ENCODE measurements at places on chromosomes 2 and 18.

DNA sequence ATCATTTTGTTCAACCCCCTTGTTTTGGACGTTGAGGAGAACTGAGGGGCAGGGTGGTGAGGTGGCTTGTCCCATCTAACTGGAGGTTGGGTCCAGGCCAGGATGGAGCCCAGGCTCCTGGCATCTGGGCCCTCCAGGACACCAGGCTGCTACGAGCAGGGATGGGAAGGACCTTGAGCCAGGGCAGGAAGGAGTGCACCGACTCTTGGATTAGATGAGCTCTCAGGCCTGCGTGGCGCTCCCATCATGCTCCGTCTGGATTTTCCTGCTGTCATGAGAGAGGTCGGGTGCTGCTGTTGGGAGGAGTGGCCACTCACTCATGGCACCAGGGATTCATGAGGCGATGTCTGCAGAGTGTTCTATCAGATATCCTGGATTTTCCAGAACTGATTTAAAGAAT, 18.3 kb upstream of the ALLC start:
- H3K27ac ChIP-seq: no peak overlapping the region
- no peak for DNase-seq
- H3K4me1 ChIP-seq: no peaks in the 10 kb centered on the region
- no peak overlapping the region for H3K4me3 ChIP-seq
- no peaks in the 10 kb centered on the region for H3K27me3 ChIP-seq

DNA sequence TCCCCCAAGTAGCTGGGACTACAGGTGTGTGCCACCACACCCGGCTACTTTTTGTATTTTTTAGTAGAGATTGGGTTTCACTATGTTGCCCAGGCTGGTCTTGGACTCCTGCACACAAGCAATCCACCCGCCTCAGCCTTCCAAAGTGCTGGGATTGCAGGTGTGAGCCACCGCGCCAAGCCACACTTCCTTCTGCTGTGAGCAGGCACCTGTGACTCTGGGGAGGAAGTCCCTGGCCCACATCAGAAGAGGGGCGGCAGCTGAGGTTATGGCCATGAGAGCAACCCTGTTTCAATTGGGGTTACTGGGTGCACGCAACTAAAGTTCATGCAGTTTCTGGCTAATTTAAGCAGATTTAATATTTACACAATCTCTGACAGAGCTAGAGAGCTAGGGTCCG, 91.0 kb downstream of the PLB1 start:
- no peak overlapping the region for H3K4me3 ChIP-seq
- no peak for DNase-seq
- H3K36me3 ChIP-seq: peaks cover 30% of the 10 kb centered on the region
- no peaks in the 10 kb centered on the region for H3K4me1 ChIP-seq

DNA sequence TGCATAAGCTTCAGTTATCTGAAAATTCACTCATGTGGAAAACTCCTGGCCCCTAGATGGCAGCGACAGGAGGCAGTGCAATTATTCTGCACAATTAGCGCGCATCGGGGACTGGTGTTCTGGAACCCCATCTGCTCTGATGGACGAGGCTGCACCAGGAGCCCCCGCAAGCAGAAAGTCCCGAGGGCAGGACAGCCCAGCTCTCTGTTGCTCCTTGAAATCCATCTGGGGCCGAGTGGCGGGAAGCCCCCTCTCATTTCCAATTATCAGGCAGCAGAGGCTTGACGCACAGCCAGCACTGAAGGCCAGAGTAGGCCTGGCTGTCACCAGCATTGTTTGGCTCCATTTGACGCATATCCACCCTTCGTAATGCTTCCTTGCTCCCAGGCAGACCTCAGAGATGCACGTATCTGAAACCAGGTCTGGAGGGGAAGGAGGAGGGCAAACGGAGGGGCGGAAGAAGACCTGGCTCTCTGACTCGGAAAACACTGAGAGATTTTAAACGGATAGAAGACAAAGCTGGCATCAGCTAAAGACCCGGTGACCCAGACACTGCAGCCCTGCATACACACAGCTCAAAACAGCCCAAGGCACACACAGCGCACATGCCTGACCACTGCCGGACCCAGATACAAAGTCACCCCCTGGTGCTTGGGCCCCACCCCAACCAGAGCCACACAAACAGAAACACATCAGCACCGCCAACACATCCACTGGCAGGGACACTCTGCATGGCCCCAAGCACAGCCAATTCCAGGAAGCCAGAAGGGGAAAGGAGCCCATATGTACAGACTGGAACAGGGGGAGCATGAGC, 69.8 kb downstream of the TNS1 start:
- H3K36me3 ChIP-seq: no peaks in the 10 kb centered on the region
- DNase-seq: no peak
- H3K4me1 ChIP-seq: peaks cover 40% of the 10 kb centered on the region
- H3K4me3 ChIP-seq: no peak overlapping the region

- H3K36me3 ChIP-seq: peaks cover 2% of the 10 kb centered on the region
- no peak overlapping the region for H3K27ac ChIP-seq
- DNase-seq: no peak
These were observed 24.6 kb upstream of the B3GNT7 start for GRCh38 chr2:231370749-231371429.

- DNase-seq: no peak
- no peak overlapping the region for H3K27ac ChIP-seq
- no peak overlapping the region for H3K4me3 ChIP-seq
- H3K27me3 ChIP-seq: no peaks in the 10 kb centered on the region
These were observed 159.1 kb upstream of the LHCGR start for GRCh38 chr2:48914477-48915089.

- no peaks in the 10 kb centered on the region for H3K27me3 ChIP-seq
- no peak overlapping the region for H3K4me3 ChIP-seq
- H3K36me3 ChIP-seq: peaks cover 34% of the 10 kb centered on the region
- no peaks in the 10 kb centered on the region for H3K4me1 ChIP-seq
These were observed 113.3 kb upstream of the FAM117B start for GRCh38 chr2:202521470-202521869.

DNA sequence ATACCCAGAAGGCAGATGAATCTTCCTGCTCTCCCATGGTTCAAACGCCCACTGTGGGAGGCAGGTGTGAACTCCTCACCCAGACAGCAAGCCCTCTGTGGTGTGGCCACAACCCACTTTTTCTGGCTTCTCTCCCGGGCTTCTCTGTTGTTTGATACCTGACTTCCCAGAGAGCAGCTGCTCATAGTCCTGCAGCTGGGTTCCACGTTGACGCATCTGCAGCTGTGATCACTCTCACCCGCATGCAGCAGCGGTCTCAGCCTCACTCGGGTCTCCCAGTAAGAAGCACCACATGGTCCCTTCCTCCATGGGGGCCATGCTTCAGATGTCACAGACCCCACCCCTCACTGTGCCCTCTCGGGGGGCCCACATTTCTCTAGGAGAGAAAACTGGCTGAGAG, 3.5 kb downstream of the ASPRV1 start:
- no peak overlapping the region for H3K27ac ChIP-seq
- no peak overlapping the region for H3K4me3 ChIP-seq
- H3K4me1 ChIP-seq: peaks cover 6% of the 10 kb centered on the region
- H3K36me3 ChIP-seq: no peaks in the 10 kb centered on the region
- no peak for DNase-seq

GRCh38 chr2:212089873-212090272, 448.7 kb downstream of the ERBB4 start:
- no peaks in the 10 kb centered on the region for H3K36me3 ChIP-seq
- no peak overlapping the region for H3K4me3 ChIP-seq
- no peak overlapping the region for H3K27ac ChIP-seq
- DNase-seq: no peak

GRCh38 chr2:190469771-190470170, 61.6 kb downstream of the MFSD6 start:
- H3K36me3 ChIP-seq: peaks cover 3% of the 10 kb centered on the region
- DNase-seq: peak; percentile 77
- peaks cover 12% of the 10 kb centered on the region for H3K4me1 ChIP-seq

DNA sequence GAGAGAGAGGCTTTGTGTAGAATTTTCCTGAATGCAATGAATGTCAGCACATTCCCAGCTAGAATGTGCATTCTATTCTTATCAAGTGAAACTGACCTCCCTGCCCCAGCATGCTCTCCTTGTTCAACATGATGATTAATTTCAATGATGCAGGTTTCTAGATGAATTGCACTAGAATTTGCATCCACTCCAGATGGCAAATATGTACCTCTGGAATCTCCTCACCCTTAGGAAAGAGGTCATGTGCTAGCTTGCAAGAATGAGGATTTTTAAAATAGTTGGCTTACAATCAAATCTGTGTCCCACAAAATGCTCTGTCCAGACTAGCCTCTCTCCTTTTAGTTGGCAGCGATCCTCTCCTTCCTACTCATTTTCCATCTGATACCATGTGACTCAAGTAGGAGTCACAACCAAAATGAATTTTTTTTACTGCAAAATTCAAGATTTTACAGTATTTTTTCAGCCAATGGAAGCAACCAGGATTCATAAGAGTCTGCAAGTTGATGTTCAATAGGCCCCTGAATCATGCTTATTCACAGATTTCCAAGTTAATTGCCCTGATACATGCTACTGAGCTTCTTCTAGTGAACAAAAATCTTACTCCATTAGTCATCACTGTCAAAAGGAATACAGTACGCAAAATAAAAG, 21.0 kb upstream of the STAT4 start:
- H3K27ac ChIP-seq: peak overlapping the region; percentile 37
- H3K27me3 ChIP-seq: no peaks in the 10 kb centered on the region
- no peaks in the 10 kb centered on the region for H3K36me3 ChIP-seq
- DNase-seq: peak; percentile 36

DNA sequence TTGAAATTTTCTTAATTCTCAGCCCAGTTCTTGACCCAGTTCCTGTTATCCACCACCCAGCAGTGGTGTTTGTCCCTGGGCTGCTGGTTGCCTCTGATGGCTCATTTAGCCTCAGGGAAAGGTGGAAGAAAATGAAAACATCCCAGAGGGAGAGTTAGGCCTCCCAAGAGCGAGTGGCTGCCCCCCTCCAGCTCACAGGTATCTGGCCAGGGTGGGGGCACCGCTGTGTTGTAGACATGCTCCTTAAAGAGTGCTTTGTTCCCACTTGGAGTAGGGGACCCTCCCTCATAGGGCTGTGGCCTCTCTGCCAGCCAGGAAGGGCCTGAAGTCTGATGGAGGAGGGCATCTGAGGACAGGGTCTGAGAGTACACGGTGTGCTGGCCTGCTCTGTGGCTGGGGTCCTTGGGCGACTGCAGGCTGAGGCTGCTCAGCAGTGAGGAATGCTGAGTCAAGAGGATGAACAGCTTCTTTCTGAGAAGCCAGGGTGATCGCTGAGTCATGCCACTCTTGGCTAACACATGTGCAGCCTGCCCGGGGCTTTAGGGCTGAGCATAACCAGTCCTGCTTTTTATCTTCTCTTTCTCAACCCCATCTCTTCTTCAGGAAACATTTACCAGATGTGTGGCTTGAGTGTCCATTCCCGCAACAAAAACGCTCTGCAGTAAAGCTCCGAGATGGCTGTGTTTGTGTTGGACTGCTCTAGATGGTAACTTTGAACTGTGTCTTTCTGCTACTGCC, 72.3 kb downstream of the IL1R2 start:
- H3K36me3 ChIP-seq: no peaks in the 10 kb centered on the region
- no peak overlapping the region for H3K4me3 ChIP-seq
- H3K4me1 ChIP-seq: peaks cover 26% of the 10 kb centered on the region
- no peaks in the 10 kb centered on the region for H3K27me3 ChIP-seq
- peak; percentile 88 for DNase-seq
- H3K27ac ChIP-seq: peak overlapping the region; percentile 78

- no peak overlapping the region for H3K27ac ChIP-seq
- H3K27me3 ChIP-seq: peaks cover 26% of the 10 kb centered on the region
- DNase-seq: no peak
- no peaks in the 10 kb centered on the region for H3K4me1 ChIP-seq
- H3K4me3 ChIP-seq: no peak overlapping the region
- H3K36me3 ChIP-seq: no peaks in the 10 kb centered on the region
These were observed 14.0 kb downstream of the CXCR1 start for GRCh38 chr2:218152777-218153176.

All from large intestine (tissue), 12 donors.